ENCODE measurements at places on chromosomes 12 and 14.

GRCh38 chr12:109697270-109697553 is 16.4 kb upstream of the FAM222A start:
- no peak for DNase-seq

DNA sequence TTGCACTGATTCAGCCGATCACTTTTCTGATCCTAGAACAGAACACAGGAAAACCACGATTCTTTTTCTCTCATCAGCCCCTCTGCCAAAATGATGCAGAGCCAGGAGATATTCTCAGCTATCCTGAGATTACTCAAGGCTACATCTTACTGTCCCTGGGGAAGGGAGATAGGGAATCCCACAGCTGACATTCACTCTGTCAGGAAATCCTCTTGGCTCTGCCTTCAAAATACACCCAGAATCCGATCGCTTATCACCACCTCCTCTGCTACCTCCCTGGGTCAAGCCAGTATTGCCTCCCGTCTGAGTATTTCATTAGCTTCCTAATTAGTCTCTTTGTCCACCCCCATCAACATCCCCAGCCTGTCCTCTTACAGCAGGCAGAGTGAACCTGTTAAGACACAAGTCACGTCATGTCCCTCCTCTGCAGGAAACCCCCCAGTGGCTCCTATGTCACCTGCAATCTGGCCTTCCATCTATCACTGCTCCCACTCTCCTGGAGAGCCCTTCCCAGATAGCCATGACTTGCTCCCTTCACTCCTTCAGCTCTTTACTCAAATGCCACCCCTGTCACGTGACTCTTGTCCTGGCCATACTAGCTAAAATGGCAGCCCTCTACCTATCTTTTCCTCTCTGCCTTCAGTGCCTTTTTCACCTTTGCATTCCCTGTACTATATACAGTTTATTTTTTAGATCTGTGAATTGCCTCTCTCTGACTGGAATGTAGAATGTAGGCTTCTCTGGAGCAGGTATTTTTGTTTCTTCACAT is 70.3 kb downstream of the GALNT4 start:
- DNase-seq, result no peak

- DNase-seq, result no peak
Observed at GRCh38 chr12:63042646-63043045, 107.7 kb upstream of the PPM1H start.

DNA sequence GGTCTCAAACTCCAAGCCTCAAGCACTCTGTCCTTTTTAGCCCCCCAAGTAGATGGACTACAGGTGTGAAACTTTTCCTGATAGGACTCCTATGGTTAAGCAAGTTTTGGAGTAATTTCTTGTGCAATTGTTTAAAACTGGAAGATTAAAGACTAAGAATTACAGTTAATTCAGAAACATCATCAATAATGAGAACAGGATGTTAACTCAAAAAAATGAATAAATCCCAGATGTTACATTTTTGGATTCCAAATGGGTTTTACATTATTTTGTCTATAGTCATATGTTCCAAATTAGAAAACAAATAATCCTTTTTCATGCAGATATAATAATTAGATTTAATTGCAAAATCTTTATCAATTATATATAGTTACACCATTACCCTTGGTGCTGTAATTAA is 24.4 kb upstream of the KITLG start:
- no peak for DNase-seq

DNA sequence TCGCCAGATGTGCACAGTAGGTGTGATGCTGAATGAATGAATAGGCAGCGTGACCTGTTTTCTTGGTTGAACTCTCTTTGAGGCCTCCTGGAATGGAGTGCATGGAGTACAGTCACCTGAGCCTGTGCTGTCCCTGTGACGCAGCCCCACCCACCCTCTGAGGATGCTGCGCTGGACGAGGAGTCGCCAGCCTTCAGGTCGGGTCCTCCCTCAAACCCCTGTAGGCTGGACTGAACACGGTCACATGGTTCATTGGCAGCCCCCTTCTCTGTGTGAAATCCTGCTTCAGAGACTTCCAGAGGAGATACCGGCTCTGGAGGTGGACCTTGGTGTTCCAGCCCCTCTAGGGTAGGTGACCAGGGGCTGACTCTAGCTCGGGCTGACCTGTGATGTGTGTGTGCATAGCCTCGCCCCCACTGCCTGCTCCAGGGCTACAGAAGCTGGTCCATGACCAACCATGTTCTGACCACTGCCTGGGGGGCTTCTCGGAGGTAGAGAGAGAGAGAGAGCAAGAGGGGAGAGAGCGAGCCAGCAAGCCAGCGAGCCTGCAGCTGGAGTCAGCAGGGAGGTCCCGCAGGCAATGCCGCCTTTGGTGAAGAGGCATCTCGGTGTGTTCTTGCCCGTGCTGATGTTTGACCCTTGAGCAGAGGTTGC is 158.0 kb upstream of the RTL1 start:
- DNase-seq, result no peak

DNA sequence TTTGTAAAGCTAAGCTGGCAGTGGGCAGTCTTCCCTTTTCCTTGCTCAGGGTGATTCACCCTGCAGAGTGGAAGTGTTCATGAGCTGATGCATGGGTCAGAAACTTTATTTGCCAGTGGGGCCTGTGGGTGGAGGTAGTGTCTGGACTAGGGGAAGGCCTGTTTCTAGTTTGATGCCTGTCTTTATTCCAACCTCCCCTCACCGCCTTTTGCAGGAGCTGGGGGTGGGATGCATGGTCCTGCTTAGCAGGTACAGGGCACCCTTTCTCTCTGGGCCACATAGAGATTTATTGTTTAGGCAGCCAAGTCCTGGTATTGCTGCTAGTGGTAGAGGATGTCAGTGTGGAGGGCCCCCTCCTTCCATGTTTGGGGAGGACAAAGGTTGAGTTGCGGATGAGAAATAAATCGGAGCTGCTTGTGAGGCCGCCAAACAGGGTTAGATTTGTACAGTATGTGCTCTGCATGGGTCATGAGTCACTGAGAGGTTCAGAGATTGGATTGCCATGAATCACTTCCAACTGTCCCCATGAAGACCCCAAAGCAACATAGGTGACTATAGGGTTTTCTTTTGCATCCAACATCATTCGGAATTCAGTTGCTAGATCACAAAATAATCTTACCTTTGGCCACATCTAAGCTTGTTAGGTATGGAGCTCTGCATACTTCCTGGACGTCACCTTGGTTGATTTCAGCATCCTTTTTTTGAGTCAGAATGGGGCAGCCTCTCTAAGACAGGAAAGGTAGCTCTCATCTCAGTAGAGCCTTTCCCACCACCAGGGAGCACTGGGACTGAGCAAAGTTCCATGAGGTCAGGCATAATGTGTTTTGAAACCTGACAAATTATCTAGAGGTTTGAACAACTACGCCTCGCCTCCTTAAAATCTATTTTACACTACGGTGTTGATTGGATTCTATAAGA is 8.8 kb downstream of the SMOC1 start:
- no peak for DNase-seq

- DNase-seq, result no peak
Observed at GRCh38 chr14:96263347-96264199, 7.6 kb downstream of the BDKRB1 start.

DNA sequence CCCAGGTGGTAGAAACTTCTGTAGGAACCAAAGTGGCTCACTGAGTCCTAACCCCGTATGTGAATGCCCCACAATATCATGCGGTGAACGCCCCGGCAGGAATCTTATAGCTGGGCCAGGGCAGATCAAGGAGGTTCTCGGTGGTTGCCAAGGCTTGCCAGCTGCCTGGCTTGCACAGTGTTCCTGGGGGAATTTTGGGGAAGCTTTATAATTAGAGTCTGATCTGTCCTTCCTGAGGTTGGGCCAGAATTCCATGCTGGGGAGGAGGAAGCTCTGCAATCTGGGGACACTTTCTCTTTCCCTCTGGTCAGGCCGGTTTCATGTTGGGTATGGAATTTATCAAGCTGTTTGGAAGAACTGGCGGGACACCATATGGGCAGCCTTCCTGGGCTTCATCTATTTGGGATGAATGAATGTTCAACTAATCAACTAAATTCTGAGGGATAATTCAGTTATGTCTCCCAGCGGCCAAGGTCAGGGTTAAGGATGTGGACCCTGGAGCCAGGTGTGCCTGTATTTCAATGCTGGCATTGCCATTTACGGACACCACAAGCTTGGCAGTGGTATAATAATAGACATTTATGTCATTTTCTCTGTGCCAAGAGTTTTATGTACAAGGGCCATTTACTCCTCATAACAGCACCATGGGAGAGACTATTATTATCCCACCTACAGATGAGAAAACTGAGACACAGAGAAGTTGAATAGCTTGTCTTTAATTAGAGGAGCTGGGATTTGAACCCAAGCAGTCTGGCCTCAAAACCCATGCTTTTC is 54.3 kb downstream of the SVOP start:
- DNase-seq, result no peak

DNA sequence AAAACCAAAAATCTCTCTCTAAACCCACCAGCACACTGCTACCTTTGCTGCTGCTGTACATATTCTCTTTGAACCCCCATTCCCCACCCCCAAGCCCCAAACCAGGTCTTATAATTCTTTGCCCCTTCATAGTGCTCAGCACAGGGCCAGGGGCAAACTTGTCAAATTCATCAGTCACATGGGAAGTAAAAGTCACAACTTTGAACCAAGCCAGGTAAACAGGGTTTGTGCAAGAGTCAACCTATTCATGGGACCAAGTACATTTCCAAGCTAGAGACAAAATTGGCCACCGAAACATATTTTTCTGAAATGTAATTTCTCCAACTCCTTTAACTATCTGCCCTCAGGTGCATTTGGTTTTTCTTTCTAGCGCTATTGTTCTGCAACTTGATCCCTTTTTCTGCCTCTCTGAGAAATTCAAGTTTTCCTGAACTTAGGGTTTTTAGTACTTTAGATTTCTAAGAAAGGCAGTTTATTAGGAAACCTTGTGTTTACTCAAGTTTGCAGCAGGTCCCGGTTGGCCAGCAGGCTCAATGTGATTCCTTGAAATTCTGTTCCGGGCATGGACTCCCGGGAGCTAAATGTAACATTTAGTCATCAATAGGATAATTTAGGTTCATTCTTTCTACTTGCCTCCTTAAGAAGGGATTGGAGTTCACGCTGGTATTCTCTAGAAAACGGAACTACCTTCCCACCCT is 230.5 kb downstream of the EFCAB11 start:
- DNase-seq, result no peak

DNA sequence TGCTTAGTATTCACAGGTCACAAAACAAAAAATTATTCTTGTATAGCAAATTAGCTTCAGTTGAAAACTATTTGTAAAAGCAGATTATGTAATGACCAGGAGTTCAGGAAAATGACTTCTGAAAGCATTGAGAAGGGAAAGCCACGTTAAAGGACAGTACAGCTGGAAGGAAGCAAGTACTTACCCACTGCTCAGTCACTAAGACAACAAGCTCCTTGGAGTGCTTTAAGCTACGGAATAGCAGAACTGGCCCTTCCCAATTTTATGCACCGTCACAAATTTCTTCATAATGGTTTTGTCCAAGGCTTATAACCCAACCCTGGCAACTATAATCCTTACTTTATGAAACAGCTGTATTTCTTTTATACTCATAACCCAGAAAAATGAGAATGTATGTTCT is 13.0 kb upstream of the SNAPC1 start:
- no peak for DNase-seq

GRCh38 chr12:67457136-67457535 is 188.0 kb downstream of the CAND1 start:
- DNase-seq, result no peak

GRCh38 chr12:126204326-126204725 is 1139.1 kb downstream of the AACS start:
- DNase-seq, result no peak

DNA sequence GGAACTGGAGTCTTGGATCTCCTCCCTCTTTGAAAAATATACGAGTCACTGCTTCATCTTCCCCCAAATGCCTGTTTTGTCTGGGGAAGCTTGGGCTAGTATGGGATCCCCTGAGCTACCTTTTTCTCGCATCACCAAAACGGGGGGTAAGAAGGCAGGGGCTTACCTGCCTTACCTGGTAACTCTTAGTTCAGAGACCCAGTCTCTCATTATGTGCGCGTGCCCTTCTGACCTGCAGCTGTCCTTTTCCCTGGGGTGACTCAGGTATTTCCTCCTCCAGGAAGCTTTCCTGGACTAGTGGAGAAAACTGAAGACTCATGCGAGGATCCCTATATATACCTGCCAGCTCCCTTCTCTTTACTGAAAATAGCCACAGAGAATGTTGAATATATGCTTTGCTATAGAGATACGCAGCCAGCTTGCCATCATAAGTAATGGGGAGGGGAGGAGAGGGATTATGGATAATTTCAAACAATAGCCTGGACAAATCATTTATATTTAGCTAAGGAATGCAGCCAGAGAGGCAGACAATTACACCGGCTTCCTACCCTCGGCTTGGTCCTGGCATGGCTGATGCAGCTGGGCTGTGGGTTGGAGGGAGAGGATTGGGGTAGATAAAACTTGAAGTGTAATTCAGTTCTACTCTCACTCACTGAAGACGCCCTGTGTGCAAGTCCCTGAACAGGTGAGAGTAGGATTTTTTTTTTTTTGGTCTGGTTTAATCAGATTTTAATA is 1.1 kb downstream of the TSPAN9 start:
- no peak for DNase-seq

GRCh38 chr14:36947362-36947761 is 225.0 kb downstream of the SLC25A21 start:
- DNase-seq, result no peak

- DNase-seq, result no peak
Observed at GRCh38 chr12:68381476-68382219, 49.5 kb upstream of the MDM1 start.

GRCh38 chr12:68835333-68835908 is 27.4 kb downstream of the MDM2 start:
- no peak for DNase-seq
